Esophagus mucosa (tissue), 1 donor: ENCODE measurements at places on chromosomes 3 and 15. TPM values are rescaled to one million over a fixed set of nuclear protein-coding genes. Genes with fewer than 3 reads are reported as not detected.

Gene PROK2
- not detected for total RNA-seq

Gene NR2E3
- 0.56 TPM for total RNA-seq

- no peak for ATAC-seq
Observed at GRCh38 chr15:31317421-31318327, 9.0 kb upstream of the KLF13 start.

Gene GPR149
- total RNA-seq = not detected

DNA sequence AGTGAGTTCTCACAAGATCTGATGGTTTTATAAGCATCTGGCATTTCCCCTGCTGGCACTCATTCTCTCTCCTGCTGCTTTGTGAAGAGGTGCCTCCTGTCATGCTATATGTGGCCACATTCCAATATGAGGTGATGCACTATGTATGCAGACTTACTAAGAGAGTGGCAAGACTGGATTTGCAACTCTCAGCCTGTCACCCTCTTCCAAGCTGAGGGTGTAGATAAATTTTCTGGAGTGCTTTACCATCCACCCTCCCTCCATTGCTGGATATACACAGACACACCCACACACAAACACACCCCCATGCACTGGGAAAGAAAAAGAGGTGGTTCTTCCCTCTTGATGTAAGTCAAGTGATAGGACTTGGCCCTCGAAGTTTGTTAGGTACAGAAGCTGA is 30.2 kb upstream of the CHMP2B start:
- ATAC-seq = peak; percentile 99

DNA sequence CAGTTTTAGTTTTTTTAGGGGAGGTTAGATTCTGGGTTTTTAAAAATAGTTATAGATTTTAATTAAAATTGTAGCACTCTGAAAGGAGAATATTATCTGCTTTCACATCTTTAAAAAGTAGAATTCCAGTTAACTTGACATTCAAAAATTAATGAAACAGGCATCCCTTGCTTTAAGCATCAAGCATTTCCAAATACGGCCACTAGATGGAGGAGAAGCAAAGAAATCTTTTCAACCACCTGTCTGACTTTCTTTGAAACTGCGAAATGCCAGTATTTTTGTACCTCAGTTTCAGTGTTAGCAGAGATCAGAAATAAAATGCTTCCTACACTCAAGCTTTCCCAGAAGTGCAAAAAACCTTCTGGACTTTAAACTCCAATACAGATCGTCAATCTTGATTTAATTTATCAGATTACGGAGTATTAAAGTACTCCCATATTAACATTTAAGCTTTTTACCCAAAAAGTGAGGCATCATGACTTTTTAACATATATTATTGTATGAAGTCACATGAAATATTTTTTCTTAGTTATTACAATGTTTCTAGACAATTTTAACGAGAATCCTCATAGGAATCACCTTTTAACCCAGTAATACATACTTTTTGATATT is 153.3 kb downstream of the P3H2 start:
- peak; percentile 35 for ATAC-seq

GRCh38 chr3:56189536-56189935 is 278.7 kb downstream of the ERC2 start:
- no peak for ATAC-seq

Gene ARPP19
- 114 TPM for total RNA-seq

Gene SPINK8
- 1.6 TPM for total RNA-seq

DNA sequence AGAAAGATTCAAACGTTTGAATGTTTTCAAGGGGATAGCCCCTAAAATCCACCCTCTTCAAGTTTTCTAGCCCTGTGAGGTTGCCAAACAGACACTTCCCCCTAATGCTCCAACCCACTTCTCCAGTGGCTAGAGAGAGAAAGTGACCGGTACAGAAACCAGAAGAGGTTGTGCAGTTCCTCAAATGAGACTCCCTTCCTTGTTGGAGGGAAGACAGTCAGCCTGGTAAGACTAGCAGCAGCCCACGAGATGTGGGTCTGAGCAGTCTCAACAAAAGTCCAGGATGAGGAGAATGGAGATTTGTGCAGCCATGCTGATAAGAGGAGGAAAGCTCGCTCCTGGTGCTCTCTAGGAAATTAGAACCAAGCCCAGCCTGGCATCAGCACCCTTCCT is 222.8 kb upstream of the TPRG1 start:
- no peak for ATAC-seq

- ATAC-seq = no peak
Observed at GRCh38 chr15:76321171-76321570, 9.9 kb upstream of the ETFA start.

- ATAC-seq = no peak
Observed at GRCh38 chr3:119346076-119346496, 51.9 kb downstream of the ARHGAP31 start.

Gene ANKUB1
- not detected for total RNA-seq

- peak; percentile 90 for ATAC-seq
Observed at GRCh38 chr15:90211440-90212143, 10.5 kb downstream of the SEMA4B start.

DNA sequence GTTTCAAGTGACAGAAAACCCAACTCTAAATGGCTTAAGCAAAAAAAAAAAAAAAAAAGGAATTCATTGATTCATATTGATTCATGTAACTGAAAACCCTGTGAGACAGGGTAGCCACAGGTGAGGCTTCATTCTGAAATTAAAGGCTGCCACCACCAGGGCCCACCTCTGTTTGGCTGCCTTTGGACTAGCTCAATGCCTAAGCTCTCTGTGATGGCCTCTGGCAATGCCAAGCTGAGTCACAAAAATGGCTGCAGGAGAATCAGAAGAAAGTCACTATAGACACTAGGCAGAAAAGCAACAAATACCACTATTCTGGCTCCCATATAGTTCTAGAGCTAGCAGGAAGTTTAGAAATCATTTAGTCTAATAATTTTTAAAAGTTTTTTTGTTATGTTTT is 38.2 kb upstream of the GYG1 start:
- ATAC-seq = no peak

GRCh38 chr15:91133511-91133910 is 33.5 kb downstream of the SV2B start:
- no peak for ATAC-seq

- ATAC-seq = no peak
Observed at GRCh38 chr3:79809106-79809505, 41.3 kb upstream of the ROBO1 start.

Gene LRRC28
- total RNA-seq = 21.3 TPM

GRCh38 chr3:15497964-15498363 is 23.5 kb downstream of the COLQ start:
- ATAC-seq = no peak

Gene BDH1
- 67.9 TPM for total RNA-seq

GRCh38 chr15:77580996-77581682 is 51.6 kb downstream of the LINGO1 start:
- ATAC-seq = no peak

Gene CPN2
- total RNA-seq = not detected

Gene NRROS
- total RNA-seq = 0.40 TPM

GRCh38 chr3:177906126-177906511 is 630.1 kb upstream of the KCNMB2 start:
- ATAC-seq = no peak

Gene GRK7
- total RNA-seq = not detected

- peak; percentile 64 for ATAC-seq
Observed at GRCh38 chr3:63976161-63976871, 47.0 kb downstream of the PSMD6 start.

Gene SCN5A
- not detected for total RNA-seq

DNA sequence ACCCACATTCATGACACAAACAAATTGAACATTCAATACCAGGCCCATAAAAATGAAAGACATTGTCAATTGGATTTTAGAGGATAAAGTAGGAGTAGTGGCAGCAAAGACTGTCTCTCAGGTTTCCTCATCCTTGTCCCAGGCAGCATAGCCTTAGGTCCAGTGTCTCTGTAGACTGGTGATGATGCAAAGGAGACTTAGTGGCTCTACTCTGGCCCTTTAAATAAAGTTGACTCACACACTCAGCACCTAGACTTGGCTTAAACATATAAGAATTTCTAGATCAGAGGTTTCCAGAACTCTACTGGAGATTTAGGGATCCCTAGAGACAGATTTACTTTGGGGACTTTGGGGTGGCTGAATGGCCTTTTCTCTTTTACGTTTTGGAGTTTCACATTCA is 166.6 kb downstream of the NR1D2 start:
- peak; percentile 54 for ATAC-seq

GRCh38 chr15:31130576-31131237 is 29.2 kb upstream of the TRPM1 start:
- no peak for ATAC-seq

GRCh38 chr15:90067953-90068606 is 34.2 kb downstream of the IDH2 start:
- no peak for ATAC-seq

- no peak for ATAC-seq
Observed at GRCh38 chr3:196193133-196193735, 18.0 kb downstream of the ZDHHC19 start.

DNA sequence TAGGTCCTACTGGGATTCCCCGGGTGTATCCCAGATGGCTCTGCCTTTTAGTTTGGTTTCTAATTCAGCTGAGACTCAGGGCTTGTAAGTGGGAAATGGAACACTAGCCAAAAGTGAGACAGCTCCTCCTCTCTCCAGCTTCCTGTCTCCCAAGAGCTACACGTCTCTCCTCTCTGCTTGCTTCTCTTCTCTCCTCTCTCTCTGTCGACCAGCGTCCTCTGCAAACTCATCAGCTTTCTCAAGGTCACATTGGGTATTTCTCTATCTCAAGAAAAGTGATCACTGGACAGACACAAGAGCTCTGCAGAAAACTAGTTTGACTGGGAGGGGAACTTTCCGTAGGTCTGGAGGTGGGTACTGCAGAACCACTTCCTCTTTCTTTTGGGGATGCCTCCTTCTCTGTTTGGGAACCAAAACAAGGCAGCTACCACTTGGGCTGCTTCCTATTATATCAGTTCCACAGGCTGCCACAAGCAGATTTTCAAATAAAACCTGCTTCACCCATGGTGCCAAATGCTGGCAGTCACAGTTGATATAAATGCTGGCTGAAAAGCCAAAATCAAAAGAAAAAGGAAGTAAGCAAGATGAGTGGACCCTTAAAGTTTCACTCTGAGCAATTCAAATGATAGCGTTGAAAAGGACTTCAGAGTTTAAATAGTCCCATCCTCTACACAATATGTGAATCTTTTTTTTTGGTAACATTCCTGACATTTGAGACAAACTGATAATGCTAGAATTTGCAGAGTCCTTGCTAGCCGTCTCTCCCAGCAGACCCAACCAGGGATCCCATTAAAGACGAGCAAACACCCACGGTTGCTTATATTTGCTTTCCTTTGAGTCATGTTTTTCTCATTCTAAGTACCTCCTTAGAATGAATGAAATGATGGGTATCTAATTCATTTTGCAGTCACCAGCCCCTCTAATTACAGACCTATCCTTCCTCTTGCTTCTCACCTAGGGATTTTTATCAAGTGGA is 7.2 kb upstream of the DYNC1LI1 start:
- peak; percentile 50 for ATAC-seq

Gene ACTC1
- 0.92 TPM for total RNA-seq

DNA sequence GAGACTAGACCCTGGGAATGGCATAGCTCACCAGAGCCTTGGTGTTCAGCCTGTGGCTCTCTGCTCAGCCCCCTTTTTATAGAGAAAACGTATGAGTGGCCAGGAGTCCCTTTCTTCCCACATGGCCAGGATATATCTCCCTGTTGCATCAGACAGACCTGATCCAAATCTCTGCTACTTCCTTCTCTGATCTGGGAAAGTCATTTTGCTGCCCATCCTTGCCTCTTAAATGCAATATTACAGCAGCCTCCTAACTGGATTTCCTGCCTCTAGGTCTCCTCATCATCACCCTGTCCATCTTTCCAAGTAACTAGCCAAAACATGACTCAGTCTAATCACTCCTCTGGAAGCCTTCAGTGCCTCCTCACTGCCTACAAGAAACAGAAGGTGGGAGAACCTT is 42.9 kb downstream of the CTDSPL start:
- no peak for ATAC-seq

Gene CCK
- total RNA-seq = 0.24 TPM

Gene WDR72
- 0.76 TPM for total RNA-seq

DNA sequence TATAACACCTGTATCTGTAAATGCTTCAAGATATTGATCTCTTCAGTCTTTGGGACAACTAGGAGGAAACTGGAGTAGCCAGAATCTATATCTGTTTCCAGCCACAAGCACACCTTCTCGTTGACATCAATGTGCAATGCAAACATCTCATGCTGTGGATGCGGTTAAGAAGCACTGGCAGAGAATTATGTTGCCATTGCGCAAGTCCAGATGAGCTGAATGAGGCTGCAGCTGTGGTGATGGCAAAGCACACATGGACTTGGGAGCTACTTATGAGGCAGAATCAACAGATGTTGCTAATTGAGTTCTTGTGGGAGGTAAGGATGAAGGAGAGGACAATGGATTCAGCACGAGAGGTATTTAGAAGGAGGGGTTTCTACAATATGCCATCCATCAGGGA is 90.9 kb downstream of the STRIT1 start:
- no peak for ATAC-seq

GRCh38 chr3:114242947-114243346 is 5.6 kb upstream of the ZNF80 start:
- ATAC-seq = no peak

GRCh38 chr15:63895194-63895593 is 61.4 kb upstream of the HERC1 start:
- ATAC-seq = no peak

Gene GOLGA8G
- not detected for total RNA-seq

DNA sequence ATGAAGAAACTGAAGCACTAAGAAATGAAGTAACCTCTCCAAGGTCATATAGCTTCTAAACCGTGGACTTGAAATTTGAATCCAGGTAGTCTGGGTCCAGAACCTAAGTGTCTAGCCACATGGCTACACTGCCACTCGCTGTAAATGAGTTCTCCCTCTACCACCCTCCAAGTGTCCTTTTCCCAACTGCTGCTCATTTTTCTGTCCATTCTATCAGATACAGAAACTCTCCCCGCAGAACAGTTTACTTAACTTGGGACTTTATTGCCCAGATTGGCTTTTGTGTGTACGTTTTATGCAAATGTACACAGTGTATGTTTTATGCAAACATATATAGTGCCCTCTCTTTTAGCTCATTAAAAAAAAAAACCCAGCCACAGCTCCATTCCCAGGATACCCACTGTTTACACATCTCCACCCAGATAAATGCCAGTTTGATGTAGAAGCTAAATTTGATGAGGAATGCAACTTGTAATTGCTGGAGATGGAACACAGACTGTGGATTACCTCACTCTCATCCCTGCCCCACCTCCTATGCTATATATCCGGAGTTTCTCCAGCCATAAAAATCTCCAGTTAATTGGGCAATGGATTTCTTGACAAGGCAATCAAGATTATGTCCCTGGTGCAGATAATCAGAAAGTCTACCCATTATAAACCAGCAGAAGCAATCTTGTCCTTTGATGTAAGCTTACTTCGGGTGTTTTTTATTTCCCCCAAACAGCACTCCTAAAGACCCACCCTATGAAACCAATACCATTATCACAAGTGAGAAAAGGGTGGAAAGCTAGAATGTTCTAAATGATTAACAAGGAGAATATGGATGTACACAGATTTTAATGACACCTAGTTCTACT is 42.0 kb downstream of the THBS1 start:
- ATAC-seq = no peak

GRCh38 chr15:77475898-77476297 is 55.2 kb downstream of the HMG20A start:
- ATAC-seq = no peak
